ENCODE measurements at places on chromosomes 11 and 22.

- no peak for DNase-seq
Observed at GRCh38 chr11:73217131-73217809, 811 bp upstream of the P2RY2 start.

DNA sequence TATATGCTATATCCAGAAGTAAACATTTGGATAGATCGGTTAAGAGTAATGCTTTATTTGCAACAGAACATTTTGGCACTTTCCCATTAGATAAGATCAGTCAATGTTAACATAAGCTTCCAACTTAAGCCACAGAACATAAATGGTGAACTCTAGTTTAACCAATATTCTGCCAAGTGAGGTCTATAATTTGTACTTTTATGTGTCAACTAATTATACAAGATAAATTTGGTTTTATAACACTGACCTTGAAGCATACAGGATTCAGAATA, 23.5 kb upstream of the BLID start:
- DNase-seq, result no peak

DNA sequence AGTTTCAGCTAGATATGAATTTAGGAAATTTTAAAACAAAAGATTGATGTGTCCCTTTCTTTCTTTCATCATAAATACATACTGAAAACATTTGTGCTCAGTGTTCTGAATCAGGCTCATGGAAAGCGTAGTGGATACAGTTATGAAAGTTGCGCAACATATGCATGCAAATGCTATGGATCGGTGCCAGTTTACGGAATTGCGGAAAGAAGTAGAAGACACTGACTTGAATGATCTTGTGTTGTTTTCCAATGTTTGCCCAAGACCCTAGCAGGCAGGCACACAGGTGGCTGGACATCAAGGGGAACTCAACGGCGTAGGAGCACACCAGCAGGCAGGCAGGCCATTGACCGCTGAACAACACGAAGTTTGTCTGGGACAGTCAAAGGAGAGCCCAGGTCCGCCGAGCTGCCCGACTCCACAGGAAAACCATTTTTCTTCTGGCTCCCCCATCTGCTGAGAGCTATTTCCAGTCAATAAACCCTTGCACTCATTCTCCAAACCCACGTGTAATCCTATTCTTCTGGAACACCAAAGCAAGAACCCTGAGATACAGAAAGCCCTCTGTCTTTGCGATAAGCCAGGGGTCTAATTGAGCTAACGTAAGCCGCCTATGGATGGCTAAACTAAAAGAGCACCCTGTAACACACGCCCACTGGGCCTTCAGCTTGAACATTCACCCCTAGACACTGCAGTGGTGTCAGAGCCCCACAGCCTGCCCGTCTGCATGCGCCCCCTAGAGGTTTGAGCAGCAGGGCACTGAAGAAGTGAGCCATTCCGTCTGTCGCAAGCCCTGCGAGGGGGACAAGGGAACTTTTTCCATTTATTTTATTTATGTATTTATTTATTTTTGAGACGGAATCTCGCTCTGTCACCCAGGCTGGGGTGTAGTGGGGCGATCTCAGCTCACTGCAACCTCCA, 7.4 kb upstream of the BIRC3 start:
- no peak for DNase-seq

DNA sequence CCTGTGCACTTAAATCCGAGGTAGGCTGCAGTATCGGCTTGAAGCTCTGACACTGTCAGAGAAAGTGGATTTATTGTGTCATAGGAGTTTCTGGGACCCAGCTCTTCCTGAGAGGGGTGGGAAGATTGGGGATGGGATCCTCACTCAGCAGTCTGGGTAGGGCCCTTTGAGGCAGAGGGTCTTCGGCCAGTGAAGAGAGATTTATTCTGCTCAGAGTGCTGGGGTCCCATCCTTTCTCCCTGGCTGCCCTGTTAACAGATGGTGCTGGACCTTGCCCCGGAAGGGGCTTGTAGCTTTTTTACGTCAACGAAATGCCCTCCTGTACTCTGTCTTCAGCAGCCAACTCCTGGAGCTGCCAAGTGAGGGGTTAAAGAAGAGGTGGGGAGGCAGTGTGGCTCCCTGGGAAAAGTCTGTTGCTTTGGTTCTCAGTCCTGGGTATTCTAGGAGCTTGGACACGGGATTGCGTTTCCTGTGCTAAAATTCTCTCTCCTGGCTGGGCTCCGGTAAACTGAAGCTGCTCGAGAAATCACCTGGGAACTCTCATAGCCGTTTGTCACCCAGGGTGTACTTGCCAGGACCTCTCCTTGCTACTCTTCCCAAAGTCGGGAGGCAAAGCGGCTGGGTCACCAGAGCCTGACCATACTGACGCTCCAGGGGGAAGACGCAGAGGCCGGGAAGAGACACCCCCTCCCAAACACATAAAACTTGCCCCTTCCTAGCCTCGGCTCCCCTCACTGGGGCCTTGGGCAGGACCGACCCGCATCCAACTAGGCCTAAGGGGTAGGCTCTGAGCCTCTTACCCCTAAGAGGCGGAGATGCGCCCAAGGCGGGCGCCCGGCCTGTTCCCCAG, 806 bp upstream of the SMDT1 start:
- DNase-seq, result peak; percentile 39

GRCh38 chr22:30694640-30695350, at the start of gene OSBP2:
OSBP2 (plus strand) TSS chr22:30694874; CDS start chr22:30694910, 36 bp downstream.
- peak; percentile 61 for DNase-seq

DNA sequence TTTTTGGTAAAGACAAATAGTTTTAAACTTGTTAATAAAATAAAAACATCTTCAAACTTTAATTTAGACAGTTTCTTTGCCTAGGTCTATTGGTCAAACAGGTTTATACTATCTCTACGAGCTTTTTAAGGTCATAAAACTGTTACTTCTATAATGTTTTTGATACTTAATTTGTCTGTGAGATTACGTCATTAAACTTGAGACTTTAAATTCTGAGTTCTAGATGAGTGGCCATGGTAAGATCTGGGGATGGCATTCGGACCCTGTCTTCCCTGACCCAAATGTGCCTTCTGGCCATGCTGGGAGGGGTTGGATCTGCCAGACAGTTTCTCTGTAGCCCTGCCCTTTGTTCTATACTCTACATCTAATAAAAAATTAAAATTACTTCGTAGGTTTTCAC, 497.8 kb downstream of the TMEM135 start:
- DNase-seq, result no peak
